Adrenal gland (tissue), 19 donors: ENCODE measurements at places on chromosomes 13 and 19. TPM values are rescaled to one million over a fixed set of nuclear protein-coding genes. Genes with fewer than 3 reads are reported as not detected.

Gene PGLYRP1
- total RNA-seq, result not detected

Gene GIPR
- total RNA-seq, result 0.86 TPM

Gene RXFP2
- total RNA-seq, result 0.50 TPM

Gene IPO5
- total RNA-seq, result 80.8 TPM

DNA sequence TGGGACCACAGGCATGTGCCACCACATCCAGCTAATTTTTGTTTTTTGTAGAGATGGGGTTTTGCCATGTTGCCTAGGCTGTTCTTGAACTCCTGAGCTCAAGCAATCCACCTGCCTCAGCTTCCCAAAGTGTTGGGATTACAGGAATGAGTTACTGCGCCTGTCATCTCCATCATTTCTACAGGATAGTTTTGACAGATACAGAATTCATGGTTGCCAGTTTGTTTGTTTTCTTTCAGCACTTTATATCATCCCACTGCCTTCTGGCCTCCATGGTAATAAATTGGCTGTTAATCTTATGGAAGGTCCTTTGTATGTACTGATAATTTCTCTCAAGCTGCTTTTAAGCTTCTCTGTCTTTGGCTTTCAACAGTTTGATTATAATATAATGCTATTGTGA, 165.2 kb downstream of the RNF17 start:
- H3K27ac ChIP-seq, result no peak overlapping the region
- H3K27me3 ChIP-seq, result peaks cover 11% of the 10 kb centered on the region
- no peaks in the 10 kb centered on the region for H3K36me3 ChIP-seq
- H3K4me1 ChIP-seq, result no peaks in the 10 kb centered on the region

GRCh38 chr19:3450796-3451411, 29.4 kb downstream of the SMIM24 start:
- H3K36me3 ChIP-seq, result no peaks in the 10 kb centered on the region
- H3K27ac ChIP-seq, result peak overlapping the region; percentile 85
- DNase-seq, result peak; percentile 96
- H3K4me3 ChIP-seq, result no peak overlapping the region
- H3K27me3 ChIP-seq, result no peaks in the 10 kb centered on the region

DNA sequence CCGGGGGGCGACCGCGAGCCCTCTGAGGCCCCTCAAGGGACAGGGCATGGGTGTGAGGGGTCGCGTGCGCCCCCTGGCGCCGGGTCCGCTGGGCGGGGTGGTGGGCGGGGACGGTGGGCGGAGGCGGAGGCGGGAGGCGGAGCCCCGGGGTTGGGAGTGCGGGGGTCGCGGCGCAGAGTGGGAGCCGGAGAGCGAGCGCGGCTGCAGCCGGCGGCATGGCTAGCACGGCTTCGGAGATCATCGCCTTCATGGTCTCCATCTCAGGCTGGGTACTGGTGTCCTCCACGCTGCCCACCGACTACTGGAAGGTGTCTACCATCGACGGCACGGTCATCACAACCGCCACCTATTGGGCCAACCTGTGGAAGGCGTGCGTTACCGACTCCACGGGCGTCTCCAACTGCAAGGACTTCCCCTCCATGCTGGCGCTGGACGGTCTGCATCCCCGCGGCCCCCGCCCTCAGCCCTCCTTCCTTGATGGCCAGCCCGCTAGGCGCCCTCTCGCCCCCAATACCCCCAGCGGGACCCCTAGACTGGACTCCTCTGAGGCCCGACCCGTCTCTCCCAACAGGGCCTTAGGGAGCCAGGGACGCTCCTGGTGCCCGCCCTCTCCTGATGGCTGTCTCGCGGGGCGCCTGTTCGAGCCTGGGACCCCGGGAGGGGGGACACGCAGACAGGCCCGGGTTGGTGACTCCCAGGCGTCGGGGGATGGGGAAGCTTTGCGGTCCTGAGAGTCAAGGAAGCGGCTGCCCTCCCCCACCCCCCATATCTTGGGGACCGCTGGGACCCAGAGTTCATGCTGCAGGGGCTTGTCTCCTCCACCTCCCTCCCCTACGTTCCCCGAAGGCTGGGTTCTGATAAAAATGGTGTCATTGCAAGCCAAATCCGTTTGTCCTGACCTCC, at the start of gene CLDN10:
CLDN10 (plus strand) TSS at position 182 of the 903 bp plus-strand sequence; CDS start at position 216, 34 bp downstream.
- DNase-seq, result no peak
- peaks cover 51% of the 10 kb centered on the region for H3K27me3 ChIP-seq
- H3K27ac ChIP-seq, result no peak within 1 kb of the TSS

GRCh38 chr19:13935765-13936510, 2.3 kb downstream of the PODNL1 start:
- no peak for DNase-seq
- no peak overlapping the region for H3K27ac ChIP-seq
- H3K27me3 ChIP-seq, result no peaks in the 10 kb centered on the region
- no peak overlapping the region for H3K4me3 ChIP-seq
- no peaks in the 10 kb centered on the region for H3K36me3 ChIP-seq
